ENCODE measurements at places on chromosomes 3 and 15.
A peak's percentile ranks its signal among the peaks of the same experiment; 100 is the strongest.

- peak; percentile 56 for DNase-seq
These were observed 11.7 kb downstream of the PXYLP1 start for GRCh38 chr3:141243271-141243707.

DNA sequence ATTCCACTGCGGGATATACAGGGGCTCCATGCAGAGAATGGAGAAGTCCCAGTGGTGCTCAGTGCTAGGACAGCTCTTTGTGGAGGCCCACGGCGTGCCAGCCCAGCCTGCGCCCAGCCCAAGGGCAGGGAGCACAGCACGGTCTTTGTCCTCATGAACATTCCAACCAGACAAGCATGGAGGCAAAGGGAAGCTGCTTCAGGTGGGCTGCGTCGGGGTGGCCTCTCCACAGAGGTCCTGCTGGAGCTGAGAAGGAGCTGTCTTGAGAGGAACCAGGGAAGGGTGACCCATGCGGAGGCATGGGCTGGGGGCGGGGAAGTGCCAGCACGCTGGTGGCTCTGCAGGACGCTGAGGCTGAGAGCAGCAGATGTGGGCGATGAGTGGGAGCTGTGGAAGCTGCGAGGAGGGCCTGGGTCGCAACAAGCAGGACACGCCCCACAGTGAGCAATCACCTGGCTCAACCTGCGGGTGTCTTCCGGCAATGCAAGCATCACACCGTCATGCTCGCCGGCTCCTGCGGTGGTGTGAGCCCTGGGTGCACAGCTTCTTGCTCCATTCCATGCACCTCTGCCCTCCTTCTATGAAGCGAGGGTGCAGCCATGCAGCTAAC, 14.0 kb upstream of the KLF15 start:
- DNase-seq = no peak

DNA sequence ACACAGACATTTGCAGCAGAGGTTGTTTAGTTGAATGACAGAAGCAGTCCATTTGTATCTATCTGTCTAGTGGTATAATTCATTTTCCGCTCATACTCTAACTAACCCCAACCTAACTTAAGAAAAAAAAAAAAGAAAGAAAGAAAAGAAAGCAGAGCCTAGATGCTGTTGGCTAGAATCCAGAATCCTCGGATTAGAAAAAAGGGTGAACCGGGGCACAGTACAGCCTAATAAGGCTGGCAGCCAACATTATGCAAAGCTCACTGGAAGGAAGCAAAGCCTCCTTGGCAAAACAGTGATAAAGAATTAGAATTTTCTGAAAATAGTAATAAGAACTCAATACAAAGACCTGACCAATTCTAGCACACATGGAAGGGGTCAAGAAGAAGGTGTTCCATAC, 640.8 kb downstream of the TUSC7 start:
- DNase-seq = no peak

DNA sequence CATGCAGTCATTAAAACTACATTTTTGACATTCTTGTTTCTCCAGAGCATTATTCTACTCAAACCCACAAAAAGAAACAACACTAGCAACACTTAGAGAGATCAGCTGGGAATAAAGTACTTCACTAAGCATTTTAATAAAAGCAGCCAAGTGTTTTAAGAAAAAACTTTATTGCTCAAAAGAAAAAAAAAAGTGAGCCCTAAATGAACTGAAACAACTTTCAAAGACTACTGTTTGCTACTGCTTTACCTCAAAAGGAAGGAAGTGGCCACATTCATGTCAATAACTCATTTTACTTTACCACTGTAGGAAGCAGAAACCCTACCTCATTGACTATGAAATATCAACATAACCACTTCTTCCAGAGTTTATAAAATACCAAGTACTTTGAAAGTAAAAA, 91.3 kb downstream of the UACA start:
- DNase-seq = no peak

DNA sequence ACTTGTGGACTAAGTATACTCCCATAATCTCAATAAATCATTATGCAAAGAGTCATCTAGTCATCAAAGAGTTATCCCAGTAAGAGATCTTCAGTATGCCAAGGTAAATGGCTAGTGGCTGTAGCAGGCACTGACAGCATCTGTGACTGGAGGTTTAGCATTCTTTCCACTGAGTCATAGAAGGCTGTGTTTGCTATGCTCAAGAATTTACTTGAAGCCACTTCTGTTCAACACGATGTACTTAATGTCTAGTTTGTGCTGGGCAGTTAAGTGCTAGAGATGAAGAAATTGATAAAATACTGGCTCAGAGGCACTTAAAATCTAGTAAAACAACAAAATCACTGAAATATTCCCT, 13.0 kb downstream of the ZBED2 start:
- DNase-seq = no peak

- no peak for DNase-seq
These were observed 52.3 kb upstream of the CHRNA7 start for GRCh38 chr15:31977812-31978661.

- DNase-seq = no peak
These were observed 229.3 kb downstream of the OCA2 start for GRCh38 chr15:27869697-27870281.

DNA sequence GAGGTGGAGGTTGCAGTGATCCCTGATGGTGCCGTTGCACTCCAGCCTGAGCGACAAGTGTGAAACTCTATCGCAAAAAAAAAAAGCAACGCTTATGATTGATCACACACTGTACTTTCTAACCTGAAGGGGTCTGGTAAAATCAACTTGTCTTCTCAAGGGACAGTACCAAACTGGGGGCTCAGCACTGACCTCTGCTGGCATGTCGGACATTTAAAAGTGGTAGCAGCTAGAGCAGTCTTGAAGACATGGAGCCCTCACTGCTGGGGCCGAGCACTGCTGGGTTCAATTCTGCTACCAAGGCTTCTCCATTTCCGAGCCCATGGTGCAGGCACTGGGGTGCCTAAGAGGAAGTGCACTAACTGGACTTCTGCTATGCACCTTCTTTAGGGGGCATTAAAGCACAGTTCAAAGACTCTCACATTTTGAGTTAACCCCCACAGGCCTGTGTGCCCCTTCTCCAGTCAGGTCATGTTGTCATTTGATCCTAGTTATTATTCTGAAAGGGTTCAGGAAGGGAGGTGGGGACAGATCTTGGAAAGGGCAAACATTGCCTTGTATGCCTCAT, 26.4 kb upstream of the LAMP3 start:
- DNase-seq = no peak

- no peak for DNase-seq
These were observed 6.9 kb upstream of the IL16 start for GRCh38 chr15:81189583-81190283.

DNA sequence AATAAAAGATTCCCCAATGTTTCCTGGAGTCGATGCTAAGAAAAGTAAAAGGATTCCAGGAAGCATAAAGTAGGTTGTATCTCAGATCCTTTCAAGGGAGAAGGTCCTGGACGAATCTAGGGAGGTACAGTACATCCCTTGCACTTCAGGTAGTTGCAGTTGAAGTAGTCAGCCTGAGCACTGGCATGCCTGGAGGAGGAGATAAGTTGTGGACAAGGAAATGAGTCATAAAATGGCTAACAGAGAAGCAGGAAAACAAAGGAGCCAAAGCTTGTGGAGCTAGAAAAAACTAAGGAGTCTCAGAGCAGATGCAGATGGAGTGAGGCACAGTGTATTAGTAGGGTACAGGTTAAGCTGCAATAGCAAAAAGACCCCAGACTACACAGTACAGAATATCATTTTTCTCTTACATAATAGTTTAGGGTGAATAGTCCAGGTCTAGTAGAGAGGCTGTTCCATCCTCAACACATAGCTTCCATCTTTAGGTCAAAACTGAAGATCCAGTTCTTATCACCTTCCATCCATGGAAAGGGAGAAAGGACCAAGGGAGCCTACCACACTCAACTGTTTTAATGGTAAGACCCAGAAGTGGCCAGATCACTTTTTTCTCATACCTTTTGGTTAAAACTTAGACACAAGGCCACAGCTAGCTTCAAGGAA, 41.3 kb downstream of the COL6A5 start:
- DNase-seq = no peak

GRCh38 chr3:160928183-160928726, 172.2 kb downstream of the PPM1L start:
- DNase-seq = no peak

DNA sequence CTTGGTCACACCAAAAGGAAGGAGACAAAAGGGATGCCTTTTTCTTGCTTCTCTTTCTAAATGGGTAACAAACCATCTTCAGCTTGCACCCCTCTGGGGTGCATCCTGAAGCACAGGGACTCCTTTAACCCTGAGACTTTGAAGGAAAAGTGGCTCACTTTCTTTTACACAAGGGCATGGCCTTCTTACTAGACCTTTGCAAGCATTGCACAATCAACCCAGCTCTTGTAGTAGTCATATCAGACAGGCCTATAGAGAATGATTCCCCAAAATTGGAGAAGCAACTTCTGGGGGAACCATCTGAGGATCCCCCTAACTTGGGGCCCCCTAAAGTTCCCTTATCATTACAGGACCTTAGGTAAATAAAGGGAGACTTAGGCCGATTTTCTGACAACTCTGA, 56.1 kb upstream of the GK5 start:
- no peak for DNase-seq

DNA sequence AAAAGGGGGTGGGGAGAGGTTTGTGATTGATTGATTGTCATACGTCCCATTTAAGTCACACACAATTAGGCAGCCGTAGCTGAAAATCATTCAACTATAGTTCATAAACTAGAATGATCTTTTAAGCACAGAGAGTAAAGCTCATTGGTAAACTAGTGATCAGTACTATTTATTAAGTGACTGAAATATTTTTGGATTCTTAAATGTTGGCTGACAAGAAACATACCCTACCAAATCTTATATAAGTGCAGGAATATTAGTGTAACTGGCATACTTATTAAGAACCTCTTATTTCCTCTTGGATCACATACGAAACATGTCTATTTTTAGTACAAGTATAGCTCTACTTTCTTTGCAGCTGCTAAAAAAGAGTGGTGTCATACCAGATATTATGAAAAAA, 8.4 kb upstream of the ABHD10 start:
- DNase-seq = no peak

- DNase-seq = no peak
These were observed 1062.4 kb downstream of the FHIT start for GRCh38 chr3:60188803-60189202.
